NCI-H187 (cell line): ENCODE measurements at places on chromosomes 12 and 14.

DNA sequence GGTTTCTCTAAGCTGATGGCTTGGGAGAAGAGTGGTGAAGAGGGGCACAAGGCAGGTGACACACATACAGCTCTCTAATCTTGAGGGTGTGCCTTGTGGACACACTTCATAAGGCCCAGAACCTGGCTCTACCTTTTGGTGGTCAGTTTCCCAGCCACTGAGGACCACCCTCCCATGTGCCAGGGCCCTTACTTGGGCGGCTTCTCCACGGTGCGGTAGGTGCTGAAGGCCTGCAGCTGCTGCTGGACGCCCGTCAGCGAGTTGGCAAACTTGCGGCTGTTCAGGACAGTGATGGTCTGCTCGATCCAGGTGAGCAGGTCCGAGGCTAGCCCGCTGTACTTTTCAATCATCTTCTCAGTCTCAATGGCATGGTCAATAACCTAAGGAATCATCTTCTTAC lies 80.2 kb downstream of the SPTB start:
- DNase-seq, result no peak

DNA sequence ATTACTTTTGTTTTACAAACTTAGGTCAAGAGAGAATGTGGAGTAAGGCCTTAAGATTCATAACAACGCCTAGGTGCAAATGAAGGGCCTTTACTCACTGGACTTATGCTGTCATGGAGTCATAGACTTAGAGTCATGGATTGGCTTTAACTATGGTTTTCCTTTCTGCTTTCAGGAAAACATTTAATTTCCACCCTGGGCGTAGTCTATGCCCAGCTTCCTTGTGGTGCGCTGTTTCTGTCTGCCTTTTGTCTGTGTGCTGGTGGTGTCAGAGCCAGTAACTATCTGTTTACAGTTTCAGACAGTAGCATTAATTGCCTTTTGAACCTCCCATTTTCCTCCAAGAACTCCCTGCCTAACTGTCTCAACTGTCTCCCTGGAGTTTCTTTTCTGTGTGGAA lies 31.8 kb upstream of the COX6A1 start:
- DNase-seq, result no peak

- DNase-seq, result no peak
Observed at GRCh38 chr12:124188084-124188483, 106.8 kb upstream of the RFLNA start.

DNA sequence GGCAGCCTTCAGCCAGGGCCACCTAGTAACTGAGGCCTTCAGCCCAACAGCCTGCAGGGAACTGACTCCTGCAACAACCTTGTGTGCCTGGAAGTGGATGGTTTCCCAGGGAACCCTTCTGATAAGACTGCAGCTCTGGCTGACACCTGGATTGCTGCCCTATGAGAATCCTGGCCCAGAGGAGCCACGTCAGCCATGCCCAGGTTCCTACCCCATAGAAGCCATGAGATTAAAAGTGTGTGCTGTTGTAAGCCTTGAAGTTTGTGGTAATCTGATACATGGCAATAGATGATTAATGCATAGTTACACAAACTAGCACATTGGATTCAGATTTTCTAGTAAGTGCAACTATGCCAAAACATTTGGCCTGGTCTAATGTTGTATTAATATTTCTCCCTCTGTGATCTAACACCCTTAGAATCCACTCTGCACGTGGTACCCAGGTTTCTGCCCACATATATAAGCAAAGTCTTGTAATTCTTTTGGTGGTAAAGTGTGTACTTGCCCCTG lies 64.8 kb upstream of the BEGAIN start:
- DNase-seq, result no peak

GRCh38 chr14:20781803-20782202 lies 735 bp downstream of the RNASE6 start:
- no peak for DNase-seq

DNA sequence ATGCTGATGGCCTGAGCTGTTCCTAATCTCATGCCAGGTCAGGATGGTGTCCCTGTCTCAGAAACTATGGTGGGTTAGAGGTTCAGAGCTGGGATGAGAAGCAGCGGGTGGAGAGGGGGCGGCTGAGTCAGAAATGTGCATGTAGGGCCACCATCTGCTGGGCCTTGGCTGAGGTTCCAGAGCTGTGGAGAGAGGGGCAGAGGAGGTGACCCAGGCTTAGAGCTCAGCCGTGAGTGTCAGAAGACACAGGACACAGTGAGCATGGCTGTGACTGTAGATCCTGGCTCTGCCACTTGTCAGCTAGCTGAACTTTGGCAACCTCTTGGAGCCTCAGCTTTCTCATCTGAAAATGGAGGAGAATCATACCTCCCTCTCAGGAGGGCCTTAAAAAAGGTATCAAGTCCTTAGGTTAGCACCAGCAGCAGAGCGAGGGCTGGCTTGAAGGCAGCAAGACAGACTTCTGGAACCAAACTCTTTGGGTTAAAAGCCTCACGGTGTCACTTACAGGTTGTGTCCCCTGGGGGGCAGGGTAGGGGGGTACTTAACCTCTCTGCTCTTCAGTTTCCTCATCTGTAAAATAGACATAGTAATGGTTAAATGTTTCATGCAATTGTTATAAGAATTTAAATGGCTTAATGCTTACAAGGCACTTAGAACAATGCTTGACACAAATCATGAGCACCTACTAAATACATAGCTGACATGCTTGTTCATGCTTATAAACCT lies 34.8 kb downstream of the TMEM229B start:
- DNase-seq, result no peak

- DNase-seq, result no peak
Observed at GRCh38 chr14:39033371-39033770, 69.7 kb downstream of the SEC23A start.

- no peak for DNase-seq
Observed at GRCh38 chr14:88829188-88829587, 4.7 kb downstream of the TTC8 start.

DNA sequence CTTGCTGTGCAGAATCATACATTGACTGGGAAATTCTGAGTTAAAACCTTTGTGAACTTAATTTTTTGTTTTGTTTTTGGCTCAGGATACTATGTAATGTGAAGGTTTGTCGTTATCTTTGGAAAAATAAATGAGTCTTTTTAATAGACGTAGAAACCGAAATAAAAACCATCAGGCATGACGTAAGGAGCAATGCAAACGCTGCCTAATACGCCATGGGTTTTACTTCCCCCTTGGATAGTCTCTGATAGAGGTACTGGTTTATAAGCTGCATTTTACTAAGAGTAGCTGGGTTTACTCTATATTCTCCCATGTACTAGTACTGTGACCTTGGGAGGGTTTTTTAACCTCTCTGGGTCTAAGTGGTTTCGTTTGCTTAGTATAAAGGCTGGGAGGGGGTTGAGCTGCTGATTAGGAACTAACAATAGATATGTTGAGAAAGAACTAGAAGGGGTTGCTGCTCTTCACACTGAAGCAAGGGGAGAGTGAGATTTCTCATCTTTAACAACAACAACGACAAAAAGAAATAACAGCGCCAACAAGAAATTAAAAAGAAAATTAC lies 66.8 kb upstream of the SLCO1C1 start:
- DNase-seq, result no peak

DNA sequence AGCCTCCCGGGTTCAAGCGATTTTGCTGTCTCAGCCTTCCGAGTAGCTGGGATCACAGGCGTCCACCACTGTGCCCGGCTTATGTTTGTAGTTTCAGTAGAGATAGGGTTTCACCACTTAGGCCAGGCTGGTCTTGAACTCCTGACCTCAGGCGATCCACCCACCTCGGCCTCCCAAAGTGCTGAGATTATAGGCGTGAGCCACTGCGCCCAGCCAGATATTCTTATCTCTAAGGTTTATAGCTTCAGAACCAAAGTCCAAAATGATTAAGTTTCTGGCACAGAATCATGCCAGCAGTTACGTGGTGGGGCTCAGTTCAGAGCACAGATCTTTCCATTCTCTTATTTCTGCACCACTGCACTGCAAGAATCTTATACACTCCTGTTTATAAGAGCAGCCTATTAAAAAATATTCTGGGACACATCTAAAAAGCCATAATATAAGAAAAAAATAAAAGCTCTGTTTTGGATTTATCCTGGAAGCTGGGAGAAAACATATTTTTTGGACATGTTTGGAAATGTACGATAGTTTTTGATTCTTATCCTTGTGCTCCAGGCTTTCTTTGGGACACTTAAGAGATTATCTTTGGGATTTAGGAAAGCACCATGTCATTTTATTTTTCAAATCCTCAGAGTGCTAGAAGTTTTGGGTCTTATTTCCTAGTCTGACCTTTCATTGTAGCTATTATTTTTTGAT lies 129.6 kb downstream of the LMNTD1 start:
- DNase-seq, result no peak

DNA sequence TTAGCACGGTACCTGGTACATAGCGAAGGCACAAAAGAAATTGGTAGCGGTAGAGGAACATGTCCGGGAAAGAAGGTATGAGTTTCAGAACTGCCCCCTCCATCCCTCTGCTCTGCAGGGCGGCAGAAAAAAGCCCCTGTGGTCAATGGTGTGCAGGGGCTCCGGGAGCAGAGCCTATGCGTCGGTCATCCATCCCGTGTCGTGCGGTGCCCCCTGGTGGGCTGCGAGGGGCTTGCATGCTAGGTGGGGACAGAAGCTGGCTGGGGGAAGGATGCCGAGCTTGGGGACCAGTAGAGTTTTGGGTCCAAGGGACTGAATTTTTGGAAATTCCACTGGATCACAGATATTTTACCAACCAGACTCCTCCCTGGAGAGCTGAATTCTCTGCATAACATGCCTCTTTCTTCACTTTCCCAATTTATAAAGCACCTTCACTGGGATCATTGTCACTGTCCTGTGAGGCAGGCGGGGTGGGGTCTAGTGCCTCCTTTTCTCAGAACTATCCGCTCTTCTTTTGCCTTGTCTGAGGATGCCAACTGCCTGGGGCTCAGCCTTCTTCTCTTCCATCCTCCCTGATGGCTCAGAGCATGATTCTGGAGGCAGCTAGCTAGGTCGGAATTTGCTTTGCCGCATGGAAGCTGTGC lies 148.7 kb downstream of the SMOC1 start:
- DNase-seq, result peak; percentile 40

- no peak for DNase-seq
Observed at GRCh38 chr14:100498068-100498467, 89.1 kb downstream of the BEGAIN start.

GRCh38 chr12:108328420-108328819 lies 10.7 kb downstream of the CMKLR1 start:
- no peak for DNase-seq

DNA sequence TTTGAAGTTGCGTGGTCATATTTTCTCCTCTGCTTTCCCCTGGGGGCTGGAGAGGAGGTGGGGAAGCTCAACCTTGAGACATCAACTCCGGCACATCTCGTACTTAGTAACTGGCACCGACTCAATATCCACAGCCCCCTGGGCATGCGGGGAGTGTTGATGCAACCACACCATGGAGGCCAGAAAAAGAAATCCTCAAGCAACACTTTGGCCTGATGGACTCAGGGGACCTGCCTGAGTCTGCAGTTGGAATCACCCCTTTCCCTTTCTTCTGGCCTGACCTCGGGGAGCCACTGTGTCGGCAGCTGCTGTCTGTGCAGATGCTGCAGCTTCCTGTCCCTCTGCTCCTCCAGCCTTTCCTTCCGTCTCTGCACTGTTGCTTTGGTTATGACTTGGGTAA lies 11.4 kb upstream of the AACS start:
- DNase-seq, result no peak

DNA sequence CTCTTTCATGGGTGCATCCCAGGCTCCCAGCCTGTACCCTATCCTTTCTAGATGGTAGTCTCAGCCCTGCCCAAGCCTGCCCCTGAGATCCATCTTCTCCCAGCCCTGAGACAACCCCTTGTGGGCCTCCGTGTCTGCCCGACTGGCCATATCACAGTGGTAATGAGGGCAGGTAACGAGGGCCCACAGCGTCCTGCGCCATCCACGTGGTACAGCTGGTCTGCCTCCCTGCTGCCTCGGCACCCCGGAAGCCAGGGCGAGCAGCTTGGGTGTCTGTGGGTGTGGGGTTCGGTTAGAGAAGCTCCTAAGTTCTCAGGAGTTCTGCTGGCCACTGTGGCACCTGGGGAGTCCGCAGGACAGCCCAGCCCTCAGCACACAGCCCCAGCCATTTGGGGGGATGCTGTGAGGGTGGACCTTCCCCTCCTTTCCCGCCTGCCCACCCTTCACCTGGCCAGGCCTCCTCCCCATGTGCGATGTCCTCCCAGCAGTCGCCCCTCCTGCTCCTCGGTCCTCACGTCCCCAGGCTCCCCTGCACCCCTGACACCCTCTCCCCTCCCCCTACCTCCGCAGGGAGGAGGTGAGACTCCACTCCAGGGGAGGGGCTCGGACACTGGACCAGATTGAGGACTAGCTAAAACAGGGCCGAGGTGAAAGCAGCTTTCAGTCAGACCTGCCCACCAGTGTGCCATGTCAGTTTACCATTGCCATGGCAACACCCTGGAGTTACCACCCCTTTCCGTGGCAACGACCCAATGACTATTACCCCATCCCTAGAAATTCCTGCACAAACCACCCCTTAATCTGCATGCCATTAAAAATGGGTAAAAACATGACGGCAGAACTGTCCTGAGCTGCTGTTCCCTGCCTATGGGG lies 69.0 kb downstream of the KIF26A start:
- DNase-seq, result no peak

DNA sequence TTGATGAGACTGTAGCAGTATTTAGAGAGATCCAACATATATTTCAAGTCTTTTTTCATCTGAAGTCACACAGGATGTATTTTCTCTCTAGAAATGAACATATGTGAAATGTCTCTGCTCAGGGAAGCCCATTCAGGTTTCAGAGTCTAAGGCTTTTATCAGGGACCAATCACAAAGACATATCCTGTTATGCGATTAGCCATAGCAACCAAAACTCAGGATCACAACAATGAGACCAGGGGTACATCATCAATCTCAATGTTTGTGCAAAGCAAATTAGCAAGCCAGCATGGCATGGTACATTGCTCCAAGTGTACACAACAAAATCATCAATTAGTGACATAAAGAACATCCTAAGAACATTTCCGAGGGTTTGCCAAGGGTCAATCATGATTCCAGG lies 99.2 kb upstream of the AMN1 start:
- no peak for DNase-seq

- DNase-seq, result no peak
Observed at GRCh38 chr12:116592731-116593130, 33.5 kb downstream of the MAP1LC3B2 start.

GRCh38 chr12:103169-103981 lies 36.8 kb downstream of the IQSEC3 start:
- DNase-seq, result peak; percentile 60

DNA sequence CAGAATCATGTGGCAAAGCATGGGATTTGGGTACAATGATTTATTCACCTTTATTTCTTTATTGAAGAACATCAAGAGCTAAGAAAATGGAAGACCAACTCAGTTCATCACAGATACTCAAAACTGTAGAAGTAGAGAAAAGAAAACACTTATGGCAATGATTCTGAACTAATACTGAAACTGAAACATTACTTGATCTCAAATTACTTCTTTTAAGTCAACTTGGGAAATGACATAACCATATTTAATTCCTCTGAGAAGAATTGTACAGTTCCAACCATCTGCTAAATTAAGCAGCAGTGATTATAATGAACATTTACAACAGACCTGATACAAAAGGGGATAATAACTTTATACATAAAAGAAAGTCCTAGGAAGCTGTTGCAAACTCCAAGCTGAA lies 466.5 kb downstream of the TMTC2 start:
- no peak for DNase-seq

GRCh38 chr14:57209561-57209960 lies 59.1 kb downstream of the EXOC5 start:
- DNase-seq, result no peak

- DNase-seq, result no peak
Observed at GRCh38 chr12:78490861-78491260, 373.7 kb upstream of the SYT1 start.

GRCh38 chr12:31589598-31589903 lies 1.4 kb downstream of the DENND5B start:
- peak; percentile 1 for DNase-seq
